Mucosa of gallbladder (tissue), 1 donor: ENCODE measurements at places on chromosomes 2 and 18. TPM values are rescaled to one million over a fixed set of nuclear protein-coding genes. Genes with fewer than 3 reads are reported as not detected.

DNA sequence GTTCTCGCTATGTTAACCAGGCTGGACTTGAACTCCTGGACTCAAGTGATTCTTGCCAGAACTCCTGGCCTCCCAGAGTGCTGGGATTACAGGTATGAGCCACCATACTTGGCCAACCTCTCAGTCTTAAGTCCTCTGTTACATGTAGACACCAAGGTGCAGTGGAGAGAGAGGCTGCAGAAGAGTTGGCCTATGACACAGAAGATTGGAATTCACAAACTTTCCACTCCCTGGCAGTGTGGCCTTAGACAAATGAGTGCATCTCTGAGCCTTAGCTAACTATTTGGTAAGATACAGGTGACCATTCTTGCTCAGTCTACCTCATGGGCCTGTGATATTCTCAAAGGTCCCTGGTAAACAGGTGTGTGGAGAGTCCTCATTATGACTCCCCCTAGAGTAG is 159.7 kb downstream of the MYCN start:
- DNase-seq: no peak

DNA sequence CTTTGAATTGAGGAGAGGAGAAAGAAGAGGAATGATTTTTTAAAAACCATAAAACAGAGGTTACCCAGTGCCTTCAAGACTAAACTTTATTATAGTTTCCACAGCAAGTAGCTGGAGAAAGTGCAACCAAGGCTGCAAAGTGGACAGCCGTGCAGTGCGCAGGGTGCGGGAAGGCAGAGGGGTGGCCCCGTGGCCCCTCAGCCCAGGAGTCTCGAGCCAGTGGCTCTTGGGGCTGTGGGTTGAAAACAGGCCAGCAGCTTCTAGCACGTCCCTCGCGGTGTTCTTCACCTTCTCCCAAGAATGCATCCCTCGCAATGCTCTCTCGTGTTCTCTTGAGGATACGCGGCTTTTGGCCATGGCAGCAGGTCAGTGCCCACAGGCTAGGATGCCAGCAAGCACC is 28.5 kb upstream of the ALKAL2 start:
- no peak for DNase-seq

- no peak for DNase-seq
Observed at GRCh38 chr18:46711444-46711863, 45.4 kb downstream of the ST8SIA5 start.

DNA sequence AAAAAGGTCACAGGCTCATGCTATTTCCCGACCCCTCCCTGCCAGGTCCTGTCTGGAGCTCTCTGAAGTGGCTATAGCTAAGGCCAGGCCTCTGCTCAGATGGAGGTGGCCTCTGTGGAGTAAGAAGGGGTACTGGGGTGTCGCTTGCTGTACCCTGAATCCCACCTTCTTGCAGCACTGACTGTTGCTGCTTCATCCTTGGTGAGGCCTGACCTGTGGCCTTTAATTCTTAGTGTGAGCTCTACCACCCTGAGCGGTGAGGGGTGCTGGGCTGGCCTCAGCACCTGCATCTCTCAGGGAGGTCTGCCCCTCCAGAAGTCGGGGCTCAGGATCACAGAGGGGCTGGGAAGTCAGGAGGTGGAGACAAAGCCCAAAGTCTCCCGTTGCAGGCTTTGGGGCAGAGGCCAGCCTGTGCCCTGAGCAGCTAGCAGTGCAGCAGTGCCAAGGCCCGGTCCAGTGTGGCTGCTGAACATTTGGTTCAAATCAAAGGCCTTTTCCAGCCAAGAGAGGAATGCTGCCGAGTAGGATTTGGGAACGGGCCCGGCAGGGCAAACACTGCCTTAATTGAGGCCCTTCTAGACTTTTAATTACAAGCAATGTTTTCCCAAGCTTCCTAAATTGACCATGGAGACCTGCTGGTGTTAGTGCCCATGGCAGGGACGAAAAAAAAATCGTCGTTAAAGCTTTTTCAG is 133.5 kb upstream of the HAAO start:
- no peak for DNase-seq

DNA sequence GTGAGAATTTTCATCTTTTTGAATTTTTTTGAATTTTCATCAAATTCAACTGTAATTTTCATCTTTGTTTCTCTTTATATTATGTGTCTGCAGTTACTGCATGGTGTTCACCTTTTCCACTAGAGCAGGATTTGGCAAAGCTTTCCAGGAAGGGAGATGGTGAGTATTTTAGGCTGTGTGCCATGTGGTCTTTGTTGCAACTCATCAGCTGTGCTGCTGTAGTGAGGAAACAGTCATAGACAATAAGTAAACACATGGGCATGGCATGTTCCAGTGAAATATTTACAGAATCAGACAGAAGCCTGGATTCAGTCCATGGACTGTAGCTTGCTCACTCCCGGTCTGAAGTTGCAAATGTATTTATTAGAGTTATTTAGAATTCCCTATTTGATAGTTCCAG is 120.4 kb downstream of the DCDC2C start:
- peak; percentile 45 for DNase-seq

DNA sequence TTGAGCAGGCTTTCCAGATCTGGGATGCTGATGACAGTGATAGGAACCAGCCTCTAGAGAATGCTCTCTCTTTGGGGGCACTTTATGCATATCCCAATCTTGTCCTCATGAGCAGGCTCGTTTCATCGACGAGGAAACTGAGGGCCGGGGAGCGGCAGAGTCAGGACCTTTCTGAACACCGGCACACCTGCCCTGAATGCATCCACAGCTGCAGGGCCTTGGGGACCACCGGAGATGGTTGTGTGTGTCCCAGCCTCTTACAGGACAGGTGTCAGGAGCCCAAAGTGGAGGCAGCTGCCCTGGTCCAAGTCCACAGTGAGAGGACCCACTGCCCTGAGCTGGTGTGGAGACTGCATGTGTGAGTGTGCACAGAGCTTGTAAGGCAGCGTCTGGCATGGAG is 47.6 kb upstream of the FAHD2A start:
- DNase-seq: no peak

GRCh38 chr18:29556070-29556469 is 1379.1 kb upstream of the CDH2 start:
- DNase-seq: no peak

- DNase-seq: no peak
Observed at GRCh38 chr2:145305889-145306288, 786.0 kb upstream of the ZEB2 start.

DNA sequence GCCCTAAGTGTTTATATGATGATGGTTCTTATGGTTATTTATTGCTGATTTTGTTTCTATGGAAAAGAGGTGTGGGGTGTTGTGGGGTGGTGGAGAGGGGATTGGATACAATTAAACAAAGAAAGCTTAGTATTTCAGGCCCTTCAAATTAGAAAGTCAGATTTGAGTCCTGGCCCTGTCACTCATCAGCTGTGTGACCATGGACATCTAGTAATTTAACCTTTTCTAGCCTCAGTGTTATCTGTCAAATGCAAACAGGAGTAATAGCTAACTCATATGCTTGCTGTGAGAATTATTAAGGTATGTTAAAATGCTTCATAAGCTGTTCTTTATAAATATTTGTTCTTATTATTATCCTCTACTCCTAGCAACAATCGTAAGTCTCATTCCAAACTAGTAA is 2.1 kb upstream of the MEMO1 start:
- no peak for DNase-seq

DNA sequence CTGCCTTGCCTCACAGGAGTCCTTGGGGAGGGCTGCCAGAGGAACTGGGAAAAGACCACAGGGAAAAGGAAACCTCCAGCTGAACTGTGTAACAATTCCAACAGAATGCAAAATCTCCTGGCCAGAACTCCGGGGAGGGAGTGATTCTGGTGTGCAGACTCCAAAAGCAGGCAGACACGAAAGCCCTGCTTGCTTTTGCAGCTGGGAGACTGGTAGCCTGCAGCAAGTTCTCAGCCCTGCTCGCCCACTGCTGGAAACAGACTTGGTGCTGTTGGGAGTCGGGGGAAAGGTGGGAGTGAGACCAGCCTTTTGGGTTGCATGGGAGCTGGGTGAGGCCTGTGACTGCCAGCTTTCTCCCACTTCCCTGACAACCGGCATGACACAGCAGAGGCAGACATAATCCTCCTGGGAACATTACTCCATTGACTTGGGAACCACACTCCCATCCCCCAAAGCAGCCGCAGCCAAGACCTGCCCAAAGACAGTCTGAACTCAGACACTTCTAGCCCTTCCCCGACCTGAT is 26.0 kb upstream of the NMI start:
- DNase-seq: peak; percentile 14

GRCh38 chr2:121570036-121570666 is 39.5 kb downstream of the RNU4ATAC start:
- DNase-seq: no peak

GRCh38 chr2:191696001-191696400 is 18.1 kb downstream of the NABP1 start:
- peak; percentile 67 for DNase-seq

- no peak for DNase-seq
Observed at GRCh38 chr2:201057715-201058248, 13.7 kb downstream of the HYCC2 start.

GRCh38 chr18:61785588-61785987 is 107.2 kb downstream of the RNF152 start:
- no peak for DNase-seq

APCDD1 gene
- 170 TPM for total RNA-seq

TEKT4 gene
- total RNA-seq: 0.14 TPM

SGO2 gene
- 2.0 TPM for total RNA-seq

MCFD2 gene
- 78.9 TPM for total RNA-seq

SERPINB11 gene
- total RNA-seq: not detected

ERBB4 gene
- total RNA-seq: 0.43 TPM
